ENCODE measurements at places on chromosomes 2 and 18.

GRCh38 chr2:29017716-29018435 lies 36.8 kb downstream of the TOGARAM2 start:
- DNase-seq = no peak

DNA sequence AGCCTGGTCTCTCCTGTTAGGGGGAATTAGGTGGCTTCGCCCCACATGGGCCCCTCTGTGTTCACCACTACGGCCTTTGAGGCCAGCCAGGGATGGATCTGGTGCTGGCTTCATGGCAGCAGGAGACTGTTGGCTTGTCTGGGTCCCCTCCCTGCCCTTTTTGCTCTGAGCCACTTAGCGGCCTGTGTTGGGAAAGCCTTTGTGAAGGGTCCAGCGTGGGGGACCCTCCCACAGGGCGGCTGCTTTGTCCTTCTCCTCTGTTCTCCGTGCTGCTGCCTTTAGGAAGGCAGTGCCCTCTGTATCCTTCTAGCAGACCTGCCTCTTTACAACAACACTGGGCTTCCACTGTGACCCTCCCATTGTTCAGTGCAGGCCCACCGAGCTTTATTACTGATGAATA lies 118.4 kb downstream of the TSN start:
- no peak for DNase-seq

- DNase-seq = no peak
Measured at GRCh38 chr2:46068636-46069035, 228.6 kb upstream of the EPAS1 start.

- peak; percentile 31 for DNase-seq
Measured at GRCh38 chr2:231187736-231188505, 10.5 kb upstream of the ARMC9 start.

DNA sequence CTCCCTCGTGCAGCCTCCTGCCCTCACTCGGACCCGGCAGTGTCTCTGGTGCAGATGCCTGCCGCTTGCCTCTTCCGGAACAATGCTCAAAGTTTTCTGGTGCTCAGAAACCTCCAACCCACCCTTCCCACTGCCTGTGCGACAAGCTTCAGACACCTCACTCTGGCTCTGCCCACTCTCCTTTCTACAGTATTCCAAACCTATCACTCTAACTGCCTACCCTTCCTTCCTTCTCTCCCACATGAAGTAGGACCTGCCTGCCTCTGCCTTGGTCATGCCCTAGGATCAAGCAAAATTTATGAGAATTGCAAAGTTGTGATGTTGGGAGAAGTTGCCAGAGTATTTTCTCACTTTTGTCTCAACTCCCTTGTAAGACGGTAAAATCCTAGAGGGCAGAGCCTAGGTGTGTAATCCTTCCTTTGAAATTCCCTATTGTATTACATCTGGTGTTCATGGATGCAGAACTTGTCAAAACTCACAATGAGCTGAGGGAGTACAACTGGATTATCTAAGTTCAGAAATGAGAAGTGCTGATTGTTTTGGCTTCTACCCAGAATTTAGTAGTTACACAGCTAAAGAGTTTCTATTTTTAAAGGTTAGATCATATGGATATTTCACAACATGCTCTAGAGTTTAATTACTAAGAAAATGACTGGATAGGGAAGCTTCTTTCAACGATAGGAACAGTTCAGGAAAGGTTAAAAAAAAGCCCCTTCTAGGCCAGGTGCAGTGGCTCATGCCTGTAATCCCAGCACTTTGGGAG lies 7.2 kb downstream of the NPC1 start:
- no peak for DNase-seq

DNA sequence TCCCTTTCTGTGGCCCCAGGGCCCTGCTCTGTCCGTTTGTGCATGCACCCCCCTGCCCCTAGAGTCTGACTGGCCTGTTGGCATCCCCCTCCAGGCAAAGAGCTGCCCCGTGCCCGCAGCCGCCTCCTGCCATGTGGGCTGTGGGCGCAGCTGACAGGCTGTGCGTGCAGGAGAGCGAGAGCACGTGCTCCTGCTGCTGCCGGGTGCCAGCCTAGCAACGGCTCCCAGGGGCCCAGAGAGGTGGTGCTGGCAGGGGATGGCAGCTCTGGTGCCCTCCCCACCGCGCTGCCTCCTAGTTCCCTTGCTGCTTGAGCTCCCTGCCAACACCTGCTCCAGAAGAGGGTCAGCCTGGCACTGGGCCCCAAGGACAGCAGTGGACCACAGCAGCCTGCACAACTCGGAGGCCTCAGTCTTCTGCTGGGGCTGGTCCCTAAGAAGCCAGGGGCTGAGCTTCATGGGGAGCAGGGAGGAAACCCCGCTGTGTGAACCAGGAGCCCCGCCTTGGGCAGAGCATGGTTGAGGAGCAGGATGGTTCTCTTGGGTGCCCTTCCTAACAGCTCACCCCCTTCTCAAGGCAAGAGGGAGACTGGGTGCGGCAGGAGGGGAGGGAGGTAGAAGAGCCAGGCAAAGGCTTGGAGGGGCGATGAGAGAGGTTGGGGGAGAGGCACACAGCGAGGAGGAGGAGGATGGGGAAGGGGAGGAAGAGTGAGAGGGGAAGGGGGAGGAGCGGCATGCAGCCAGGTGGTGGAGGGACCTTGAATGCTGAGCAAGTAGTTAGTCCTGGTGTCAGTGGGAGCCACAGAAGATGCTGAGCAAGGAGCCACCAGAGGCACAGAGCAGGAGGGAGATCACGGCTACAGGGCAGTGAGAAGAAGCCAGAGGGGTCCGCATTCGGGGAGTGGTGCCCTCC lies 23.8 kb upstream of the PTMA start:
- DNase-seq = no peak

DNA sequence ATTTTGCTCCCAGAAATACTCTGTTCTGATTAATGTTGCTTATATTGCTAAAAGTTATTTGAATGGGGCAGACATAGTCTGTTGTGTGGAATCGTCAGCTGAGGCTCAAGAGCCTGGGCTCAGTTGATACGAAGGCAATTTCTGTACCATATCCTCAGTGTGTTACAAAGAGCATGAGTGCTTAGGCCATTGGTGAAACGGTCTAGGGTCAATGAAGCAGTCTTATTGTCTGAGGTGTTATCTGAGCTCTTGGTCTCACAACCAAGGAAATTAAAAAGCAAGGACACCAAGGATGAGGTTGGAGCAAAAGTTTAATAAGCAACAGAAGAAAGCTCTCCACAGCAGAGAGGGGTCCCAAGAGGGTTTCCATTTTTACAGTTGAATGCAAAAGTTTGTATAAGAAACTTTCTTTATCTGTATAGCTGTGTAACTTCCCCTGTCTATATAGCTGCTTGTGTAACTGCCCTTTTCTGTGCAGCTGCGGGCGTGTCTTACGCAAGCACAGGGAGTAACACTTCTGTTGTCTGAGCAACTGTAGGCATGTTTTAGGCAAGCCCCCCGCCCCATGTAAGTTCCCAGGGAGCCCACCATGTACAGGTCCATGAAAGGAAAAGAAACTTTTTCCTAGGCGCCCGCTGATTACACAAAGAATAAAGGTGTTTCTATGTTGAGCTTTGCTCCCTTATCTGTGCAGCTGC lies 40.6 kb upstream of the DSC1 start:
- DNase-seq = no peak

GRCh38 chr18:53790786-53791185 lies 433.7 kb downstream of the MBD2 start:
- peak; percentile 23 for DNase-seq
